ENCODE measurements at places on chromosomes 6 and 20.

GRCh38 chr6:3484946-3485345 lies 28.1 kb upstream of the SLC22A23 start:
- DNase-seq = no peak

DNA sequence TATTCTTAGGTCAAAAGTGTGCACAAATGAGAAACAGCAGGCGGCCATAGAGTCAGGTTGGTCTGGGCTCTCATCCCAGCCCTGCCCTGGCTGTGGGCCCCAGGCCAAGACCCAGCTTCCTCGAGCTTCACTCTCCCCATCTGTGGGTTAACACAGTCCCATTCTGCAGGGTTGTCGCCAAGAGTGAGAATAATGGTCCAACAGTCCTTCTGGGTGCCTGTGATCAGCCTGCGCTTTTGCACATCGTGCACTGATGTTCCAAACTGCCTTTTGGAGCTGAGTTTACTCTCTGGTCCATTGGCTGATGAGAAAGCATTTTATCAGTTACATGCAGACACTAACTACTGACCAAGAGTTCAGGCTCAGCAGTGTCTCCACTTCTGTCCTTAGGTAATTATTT lies 82.6 kb downstream of the INSM1 start:
- peak; percentile 10 for DNase-seq

GRCh38 chr6:169172946-169173345 lies 80.7 kb downstream of the THBS2 start:
- DNase-seq = no peak

DNA sequence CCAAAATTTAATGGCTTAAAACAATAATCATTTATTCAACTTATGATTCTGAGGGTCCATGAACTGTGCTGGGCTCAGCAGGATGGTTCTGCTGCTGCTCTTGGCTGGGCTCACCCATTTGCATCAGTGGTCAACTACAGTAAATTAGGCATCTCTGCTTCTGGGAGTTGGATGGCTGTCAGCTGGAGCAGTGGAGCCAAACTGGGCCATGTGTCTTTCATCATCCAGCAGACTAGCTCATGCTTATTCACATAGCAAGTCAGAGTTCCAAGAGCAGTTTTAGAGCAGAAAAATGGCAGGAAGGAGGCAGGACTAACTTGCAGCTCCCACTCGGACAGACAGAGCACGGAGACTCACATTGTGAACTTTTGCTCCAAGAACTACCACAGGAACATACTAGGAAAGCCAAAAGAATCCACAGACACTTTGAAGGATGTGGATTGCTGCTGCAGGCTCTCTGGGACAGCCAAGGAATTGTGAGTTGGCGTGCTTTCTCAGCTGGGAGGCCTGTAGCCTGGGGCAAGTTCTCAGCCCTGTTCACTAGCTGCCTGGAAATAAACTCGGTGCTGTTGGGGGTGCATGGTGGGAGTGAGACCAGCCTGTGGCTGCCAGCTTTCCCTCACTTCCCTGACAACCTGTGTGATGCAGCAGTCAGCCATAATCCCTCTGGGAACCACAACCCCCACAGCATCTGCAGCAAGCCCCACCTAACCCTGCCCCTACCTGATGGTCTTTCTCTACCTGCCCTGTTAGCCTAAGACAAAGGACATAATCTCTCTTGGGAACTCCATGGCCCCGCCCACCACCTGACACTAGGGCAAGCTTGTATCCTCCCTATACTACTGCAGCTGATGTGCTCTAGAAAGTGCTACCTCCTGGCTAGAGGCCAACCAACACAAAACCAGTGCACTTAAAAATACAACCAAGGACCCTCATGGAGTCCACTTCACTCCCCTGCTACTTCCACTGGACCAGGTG lies 129.0 kb downstream of the JPH2 start:
- DNase-seq = no peak

- no peak for DNase-seq
Observed at GRCh38 chr6:106138151-106138550, 52.0 kb downstream of the PRDM1 start.

DNA sequence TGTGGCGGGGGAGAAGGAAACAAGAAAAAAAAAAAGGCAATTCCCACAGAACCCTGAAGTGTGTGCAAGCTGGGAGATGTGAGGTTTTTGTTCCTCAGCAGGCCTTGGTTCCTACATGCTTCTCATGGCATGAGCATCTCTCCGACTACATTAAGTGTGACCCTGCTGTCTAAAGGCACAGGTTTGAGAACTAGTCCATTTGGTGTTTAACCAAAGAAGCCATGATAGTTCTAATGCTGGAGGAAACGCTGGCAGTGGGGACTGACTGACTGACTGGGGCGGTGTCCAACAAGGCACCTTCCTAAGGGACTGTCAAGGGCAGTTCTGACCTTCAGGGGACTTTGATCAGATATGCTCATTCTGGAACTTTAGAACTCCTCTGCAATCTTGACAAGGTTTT lies 3.8 kb downstream of the TXNDC5 start:
- no peak for DNase-seq

- no peak for DNase-seq
Observed at GRCh38 chr20:56708991-56709390, 79.9 kb downstream of the TFAP2C start.

GRCh38 chr20:46720776-46721425 lies 11.5 kb downstream of the SLC2A10 start:
- DNase-seq = peak; percentile 25

DNA sequence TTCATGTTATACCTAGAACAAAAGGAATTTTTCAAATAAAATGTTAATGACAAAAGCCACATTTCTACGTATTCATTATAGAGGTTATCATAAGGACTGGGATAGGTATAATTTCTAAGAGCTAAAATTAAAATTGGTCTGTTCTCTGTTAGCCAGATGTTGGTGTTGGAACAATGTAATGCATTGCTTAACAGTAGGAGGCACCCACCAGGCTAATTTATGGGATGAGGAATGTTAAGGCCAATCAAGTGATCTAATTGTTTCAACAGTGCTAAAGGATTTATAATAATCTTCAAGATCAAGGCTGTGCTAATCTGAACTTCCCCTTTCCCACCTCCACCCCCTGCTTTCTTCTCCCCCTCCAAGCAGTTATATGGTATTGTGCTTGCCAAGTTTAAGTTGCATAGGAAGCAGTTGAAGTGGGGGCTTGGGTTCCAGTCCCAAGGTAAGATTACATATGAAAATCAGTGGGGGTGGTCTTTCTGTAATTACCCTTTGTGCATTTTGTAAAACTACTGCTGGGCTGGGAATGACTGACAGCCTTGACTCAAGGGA lies 89.2 kb upstream of the BACH2 start:
- peak; percentile 36 for DNase-seq

DNA sequence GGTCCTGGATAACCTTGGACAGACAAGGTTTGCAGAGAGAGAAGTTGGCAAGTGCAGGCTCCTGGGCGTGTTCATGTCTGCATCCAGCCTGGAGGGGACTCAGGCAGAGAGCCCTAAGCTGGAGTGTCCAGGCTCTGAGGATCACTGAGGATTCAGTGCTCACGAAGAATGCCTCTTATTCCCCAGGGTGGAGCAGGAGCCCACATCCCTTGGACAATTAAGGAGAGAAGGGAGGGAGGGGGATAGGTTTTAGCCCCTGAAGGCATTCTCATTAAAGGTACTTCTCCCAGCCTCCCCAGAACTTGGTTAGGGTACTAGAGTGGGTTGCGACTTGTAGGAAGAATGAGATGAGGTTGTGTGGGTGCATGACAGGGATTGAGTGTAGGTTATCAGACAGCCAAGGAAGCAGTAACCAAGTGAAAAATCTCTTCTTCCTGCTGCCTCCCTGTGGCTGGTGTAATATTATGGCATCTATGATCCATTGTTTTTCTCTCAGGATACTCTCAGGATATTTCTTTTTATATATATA lies 680 bp downstream of the HLA-DPB1 start:
- peak; percentile 37 for DNase-seq

- DNase-seq = no peak
Observed at GRCh38 chr6:116483616-116484015, 22.4 kb downstream of the CALHM6 start.

- peak; percentile 42 for DNase-seq
Observed at GRCh38 chr6:7526755-7527154, 14.7 kb upstream of the DSP start.

- DNase-seq = no peak
Observed at GRCh38 chr6:135658481-135658880, 160.9 kb upstream of the AHI1 start.

DNA sequence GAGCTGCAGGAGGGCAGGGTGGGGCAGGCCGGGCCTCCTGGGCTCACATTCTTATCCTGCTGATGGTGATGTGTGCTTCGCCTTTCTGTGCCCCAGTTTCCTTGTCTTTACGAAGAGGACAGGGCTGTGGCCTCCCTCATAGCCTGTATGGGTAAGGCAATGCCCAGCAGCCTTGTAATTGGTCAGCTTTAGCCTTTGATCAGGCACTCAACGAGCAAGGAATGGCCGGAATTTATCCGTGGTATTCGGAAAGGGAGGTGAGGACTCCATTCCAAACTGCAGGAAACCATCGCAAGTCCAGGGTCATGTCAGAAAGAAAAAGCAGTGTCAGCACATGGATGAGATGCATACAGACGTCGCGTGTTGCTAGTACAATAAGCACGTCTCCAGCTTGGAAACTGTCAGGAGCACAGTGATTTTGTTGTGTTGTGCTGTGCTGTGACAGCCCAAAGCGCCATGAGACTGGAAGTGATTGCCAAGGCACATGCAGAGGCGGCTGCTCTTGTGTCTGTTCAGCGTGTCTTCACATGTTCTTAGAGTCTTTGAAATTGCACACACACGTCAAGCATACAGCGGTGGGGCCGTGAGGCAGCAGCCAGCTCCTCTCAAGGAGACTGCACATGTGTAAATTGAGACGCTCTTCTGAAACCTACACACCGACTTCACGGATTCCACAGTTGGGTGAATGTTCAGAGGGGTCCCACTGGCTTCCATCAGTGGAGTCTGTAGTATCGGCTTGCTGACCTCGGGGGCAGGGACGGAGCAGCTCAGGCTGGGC lies 6.2 kb downstream of the SS18L1 start:
- DNase-seq = no peak

DNA sequence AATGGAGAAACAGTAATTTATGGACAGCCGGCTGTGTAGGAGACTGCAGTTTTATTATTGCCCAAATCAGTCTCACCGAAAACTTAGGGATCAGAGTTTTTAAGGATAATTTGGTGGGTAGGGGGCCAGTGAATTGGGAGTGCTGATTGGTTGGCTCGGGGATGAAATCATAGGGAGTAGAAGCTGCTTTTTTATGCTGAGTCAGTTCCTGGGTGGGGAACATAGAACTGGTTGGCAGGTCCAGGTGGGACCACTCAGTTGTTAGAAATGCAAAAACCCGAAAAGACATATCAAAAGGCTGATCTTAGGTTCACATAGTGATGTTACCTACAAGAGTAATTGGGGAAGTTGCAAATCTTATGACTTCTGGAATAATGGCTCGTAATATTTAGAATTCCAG lies 59.3 kb downstream of the DOP1A start:
- DNase-seq = no peak
